B cell (primary cell): ENCODE measurements at places on chromosomes 3 and 15. TPM values are rescaled to one million over a fixed set of nuclear protein-coding genes. Genes with fewer than 3 reads are reported as not detected.

- no peak overlapping the region for H3K4me3 ChIP-seq
- H3K27me3 ChIP-seq: no peaks in the 10 kb centered on the region
- no peaks in the 10 kb centered on the region for H3K36me3 ChIP-seq
- no peak for DNase-seq
- no peak overlapping the region for H3K27ac ChIP-seq
- H3K4me1 ChIP-seq: no peaks in the 10 kb centered on the region
Measured at GRCh38 chr3:24018784-24019570, 73.9 kb downstream of the NR1D2 start.

Gene ENTPD3
- not detected in 2 replicates for polyA plus RNA-seq

DNA sequence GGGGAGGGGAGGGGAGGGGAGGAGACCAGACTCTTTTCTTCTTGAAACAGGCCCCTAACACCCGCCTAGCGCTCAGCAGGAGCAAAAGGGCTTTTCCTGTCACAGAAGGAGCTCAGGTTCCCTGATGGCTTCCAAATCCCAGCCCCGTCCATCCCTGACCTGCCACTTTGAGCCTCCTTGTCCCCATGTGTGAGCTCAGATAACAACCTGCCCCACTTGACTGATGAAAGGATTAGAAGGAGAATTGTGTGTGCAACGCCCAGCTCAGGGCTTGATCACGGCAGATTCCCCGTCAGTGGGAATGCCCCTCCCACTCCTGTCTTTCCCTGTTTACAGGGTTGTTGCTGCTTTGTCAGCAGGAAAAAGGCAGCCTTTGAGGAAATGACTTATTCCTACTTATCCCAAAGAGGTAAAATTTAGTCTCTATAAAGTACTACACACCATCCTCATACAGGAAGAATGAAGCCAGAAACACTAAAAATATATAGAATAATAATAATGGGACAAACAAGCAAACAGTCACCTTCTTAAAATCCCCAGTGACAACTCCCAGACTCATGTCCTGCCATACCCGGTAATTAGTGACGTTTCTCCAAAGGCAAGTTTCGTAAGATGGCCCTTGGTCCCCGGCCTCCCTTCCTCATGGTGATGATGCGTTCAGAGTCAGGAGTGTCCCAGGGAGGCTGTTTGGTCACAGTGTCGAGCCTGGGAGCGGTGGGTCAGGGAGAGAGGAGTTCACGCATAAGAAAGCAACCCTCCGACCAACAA, 6.1 kb upstream of the LRRC15 start:
- H3K4me3 ChIP-seq: no peak overlapping the region
- peaks cover 4% of the 10 kb centered on the region for H3K27me3 ChIP-seq
- DNase-seq: no peak
- no peak overlapping the region for H3K27ac ChIP-seq
- H3K4me1 ChIP-seq: no peaks in the 10 kb centered on the region

Gene SNUPN
- polyA plus RNA-seq: 10.5 and 10.8 TPM in 2 replicates

DNA sequence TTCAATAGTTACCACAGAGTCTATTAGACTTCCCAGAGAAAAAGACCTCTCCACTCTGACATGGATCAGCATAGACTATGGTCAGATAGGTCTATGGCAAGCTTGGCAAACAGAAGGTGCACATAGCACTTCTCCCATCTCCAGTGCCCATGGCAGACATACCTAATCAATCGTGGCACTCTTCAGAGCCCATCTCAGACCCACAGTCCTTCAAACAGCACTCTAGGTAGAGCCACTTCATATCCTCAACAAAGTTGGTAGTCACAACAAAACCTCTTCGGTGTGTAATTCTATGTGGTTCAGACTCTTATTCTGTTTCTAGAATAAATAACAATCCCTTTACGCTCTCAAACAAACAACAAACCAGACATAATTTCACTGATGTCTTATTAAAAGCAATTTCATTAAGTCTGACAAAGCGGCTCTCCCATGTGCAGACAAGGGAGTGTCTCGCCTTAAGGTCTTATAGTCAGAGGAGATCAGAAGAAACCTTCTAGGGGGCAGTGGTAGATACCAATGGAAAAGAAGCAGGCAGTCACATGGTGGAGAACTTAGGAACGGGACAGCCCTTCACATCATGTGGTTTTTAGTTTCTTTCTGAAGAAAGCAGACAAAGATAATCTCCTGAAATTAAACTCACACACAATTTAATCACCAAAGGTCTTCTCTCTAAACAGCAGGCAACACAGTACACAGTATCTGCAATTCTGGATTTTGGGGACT, 483.4 kb downstream of the FOXP1 start:
- H3K4me1 ChIP-seq: peaks cover 23% of the 10 kb centered on the region
- DNase-seq: no peak
- no peak overlapping the region for H3K4me3 ChIP-seq

Gene ADGRG7
- polyA plus RNA-seq: not detected in 2 replicates
